Activated effector memory CD4-positive, alpha-beta T cell treated with Interleukin-2 at 50 U/mL for 16 hours (primary cell): ENCODE measurements at places on chromosomes 12 and 14.

DNA sequence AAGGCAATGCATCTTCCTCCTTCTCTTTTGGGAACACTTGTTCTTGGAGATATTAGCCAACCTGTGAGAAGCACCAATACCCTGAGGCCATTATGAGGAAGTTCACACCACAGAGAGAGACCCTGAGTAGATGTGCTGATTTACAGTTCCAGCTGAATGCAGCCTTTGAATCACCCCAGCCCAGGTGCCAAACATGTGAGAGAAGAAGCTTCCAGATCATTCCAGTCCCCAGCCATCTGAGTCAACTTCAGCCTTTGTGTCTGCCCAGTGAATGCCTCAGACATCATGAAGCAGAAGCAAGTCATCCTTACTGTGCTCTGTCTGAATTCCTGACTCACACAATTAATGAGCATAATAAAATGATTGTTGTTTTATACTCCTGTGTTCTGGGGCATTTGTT lies 25.1 kb downstream of the C12orf42 start:
- DNase-seq = no peak

DNA sequence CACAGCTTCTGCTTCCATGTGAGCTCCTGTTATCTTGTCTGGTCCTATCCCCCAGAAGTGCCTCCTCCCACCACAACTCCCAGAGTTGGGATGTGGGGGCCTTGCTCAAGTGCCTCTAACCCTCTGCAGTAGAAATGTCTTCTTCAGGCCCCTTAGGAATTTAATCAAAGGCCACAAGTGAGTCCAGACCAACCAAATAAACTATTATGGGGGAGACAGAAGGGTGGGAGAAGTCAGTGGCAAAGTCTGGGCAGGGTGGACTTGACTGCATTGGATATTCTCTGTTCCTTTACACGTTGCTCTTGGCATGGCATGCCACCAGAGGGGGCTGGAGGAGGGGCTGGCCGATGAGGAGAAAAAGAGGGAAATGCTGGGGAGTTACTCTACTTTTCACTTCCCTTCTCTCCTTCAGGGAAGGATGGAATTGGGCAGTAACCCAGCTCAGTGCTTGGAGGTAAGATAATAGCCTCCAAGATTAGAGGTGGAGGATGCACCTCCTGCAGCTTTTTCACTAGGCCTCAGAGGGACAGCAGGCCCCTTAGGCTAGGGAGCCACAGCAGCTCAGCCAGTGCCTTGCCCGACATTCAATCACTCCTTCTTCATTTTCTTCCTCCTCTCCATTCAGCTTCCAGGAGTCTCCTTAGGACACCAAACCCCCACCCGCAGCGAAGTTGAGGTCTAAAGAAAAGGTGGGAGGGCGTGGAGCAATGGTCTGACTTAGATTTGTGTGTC lies 1.2 kb upstream of the AP1G2 start:
- no peak for DNase-seq

DNA sequence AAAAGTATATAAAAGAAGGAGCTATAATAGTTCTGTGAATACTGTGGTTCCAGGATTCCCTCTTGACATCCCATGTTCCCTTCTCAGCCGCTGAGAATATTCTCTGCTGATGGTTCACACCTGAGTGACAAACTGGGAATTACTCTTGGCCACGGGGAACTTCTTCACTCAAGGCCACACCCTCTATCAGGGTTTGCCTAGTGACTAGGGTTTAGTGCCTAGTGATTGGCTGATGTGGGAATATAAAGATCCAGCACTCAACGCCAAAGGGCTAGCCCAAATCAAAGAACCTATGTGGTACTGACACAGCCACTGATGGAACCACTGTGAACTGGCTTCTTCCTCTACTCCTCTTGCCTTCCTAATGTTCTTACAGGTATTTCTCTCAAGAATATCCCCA lies 248.4 kb downstream of the ASCL1 start:
- DNase-seq = no peak

DNA sequence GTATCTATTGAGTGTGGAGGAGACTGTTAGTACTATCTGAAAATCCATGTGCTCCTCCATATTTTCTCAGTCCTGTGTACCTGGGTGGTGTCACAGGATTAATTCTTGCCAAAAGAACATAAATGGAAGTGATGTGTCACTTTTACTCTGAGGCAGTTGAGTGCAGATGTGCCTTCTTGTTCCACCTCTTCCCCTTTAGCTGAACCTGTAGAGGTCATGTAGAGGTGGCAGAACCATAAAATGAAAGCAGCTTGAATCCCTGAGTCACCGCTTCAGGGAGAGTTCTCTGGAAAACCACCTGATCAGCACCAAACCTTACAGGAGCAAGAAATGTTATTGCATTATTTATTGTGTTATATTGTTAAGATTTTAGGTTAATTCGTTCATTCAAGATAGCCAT lies 14.7 kb upstream of the SLC25A3 start:
- DNase-seq = no peak

DNA sequence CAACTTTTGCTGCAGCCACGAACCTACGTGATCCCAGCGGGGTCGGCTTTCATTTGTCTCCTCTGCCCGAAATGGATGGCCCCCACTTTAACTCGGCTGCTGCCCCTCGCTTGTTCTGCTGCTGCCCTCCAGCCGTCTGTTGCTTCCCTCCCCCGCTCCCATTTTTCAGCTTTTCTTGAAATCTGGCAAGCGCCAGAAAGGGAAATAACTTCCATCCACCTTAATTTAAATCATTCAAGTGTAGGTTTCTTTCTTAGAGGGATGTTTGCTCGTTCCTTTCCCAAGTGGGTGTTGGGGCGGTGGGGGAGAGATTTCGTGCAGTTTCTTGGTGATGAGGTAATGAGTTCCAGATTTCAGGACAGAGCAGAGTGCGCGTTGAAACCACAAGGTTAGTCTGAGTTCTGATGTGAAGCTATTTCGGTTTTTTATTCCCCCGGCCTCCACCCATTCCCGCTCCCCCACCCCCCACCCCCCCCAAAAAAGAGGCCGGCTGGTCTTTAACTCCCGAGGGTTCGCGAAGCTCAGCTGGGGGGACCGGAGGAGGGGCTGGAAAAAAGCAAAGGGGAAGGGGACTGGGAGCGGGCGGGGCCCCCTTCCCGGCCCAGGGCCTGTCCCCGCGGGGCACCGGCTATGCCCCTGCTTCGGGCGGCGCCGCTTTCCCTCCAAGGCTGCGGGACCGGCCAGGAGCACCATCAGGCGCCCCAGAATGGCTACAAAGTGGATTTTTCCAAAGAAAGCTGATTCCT lies 2.2 kb upstream of the ZFP36L1 start:
- DNase-seq = no peak

GRCh38 chr12:114340231-114340630 lies 65.7 kb downstream of the TBX5 start:
- no peak for DNase-seq

GRCh38 chr12:75677522-75677921 lies 166.1 kb upstream of the KRR1 start:
- no peak for DNase-seq

DNA sequence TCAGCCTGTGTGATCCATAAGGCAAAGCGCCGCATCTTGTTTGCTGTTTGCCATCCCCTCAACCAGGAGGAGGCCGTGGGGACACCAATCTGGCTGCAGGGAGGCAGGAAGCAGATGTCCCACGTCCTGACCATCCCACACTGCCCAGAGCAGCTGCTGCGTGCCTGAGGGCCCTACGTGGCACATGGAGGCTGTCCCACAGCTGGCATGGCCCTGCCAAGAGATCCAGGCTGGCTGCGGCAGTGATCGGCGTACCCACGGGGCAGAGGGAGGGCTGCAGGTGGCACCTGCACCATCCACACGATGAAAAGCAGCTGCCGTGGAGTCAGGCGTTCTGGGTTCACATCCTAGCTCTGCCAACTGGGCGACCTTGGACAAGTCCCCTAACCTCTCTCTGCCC lies 42.0 kb downstream of the NCOR2 start:
- DNase-seq = no peak

DNA sequence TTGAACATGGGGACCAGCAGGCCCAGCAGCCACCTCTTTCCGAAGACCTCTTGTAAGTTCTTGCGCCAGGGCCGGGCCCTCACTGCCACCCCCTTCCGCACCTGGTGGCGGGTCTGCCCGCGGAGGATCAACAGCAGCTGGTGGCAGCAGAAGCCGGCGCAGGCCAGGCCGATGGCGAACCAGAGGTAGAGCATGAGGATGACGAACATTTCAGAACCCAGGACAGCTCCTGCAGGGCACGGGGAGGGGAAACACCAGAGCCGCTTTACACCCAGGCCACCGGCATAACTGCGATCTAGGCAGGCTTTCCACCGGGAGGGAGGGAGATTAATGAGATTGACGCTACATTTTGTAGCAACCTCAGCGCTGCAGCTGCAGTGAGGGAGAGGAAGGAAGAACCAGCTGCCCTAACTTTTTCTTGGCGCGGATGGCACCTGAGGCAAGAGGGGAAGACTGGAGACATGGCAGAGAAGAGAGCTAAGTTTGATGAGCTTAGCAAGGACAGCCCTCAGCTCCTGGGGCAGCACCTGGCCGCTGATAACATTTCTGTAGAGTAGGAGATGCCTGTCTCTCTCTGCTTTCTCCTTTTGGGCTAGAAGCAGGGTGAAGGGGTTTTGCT lies 7.8 kb downstream of the ZDHHC22 start:
- DNase-seq = peak; percentile 17

DNA sequence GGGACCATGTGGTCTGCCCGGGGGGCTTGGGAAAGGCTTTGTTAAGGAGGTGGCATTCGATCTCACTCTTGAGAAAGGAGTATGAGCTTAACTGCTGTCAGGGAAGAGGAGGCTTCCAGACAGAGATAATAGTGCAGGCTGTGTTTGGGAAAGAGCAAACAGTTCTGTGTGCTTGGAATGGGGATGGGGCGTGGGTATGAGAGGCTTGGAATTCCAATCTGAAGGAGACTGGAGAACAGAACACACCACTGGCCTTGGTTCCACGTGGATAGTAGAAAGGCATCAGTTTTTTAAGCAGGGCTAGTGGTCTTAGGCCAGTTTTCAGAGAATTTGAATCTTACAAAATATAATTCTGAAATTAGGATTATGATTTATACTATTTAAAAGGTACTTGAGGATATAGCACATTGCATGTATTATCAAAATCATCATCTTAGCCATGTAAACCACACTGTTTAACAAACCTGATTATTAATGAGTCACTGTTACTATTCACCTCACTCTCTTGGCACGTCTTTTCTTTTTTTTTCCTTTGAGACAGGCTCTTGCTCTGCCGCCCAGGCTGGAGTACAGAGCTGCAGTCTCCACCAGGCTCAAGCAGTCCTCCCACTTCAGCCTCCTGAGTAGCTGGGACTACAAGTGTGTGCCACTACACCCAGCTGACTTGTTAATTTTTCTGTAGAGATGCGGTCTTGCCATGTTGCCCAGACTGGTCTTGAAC lies 38.5 kb upstream of the KCNK13 start:
- DNase-seq = no peak

DNA sequence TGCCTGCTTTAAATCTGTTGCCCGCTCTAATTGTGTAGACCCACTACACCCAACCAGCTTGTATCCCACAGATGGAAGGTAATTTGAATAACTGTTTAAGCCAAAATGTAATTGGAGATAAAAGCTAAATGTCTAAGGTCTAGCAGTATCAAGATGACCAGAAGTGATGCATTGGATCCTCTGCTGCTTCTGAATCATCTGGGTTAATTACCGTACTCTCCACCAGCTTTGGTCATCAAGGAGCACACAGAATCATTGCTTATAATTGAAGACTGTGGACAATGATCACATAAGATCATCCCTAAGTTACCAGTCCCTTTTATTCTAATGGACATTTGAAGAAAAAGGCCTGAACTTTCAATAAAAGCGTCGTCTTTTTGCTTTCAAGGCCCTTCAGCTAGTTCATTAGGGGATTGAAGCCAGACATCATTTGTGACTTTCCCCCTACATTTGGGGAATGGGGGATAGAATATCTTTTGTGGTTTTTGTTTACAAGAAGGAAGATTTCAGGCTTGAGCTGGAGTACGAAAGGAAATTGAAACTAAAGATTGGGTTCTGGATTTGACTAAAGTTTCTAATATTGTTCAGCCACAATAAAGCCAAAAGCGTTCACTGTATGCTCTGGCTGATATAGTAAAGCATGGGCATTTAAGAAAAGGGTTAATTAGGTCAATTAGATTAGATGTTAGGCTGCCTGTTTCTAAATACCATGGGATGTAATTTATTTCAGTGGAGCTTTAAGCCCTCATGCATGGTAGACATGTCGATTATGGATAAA lies 123.2 kb downstream of the CHST11 start:
- DNase-seq = no peak

GRCh38 chr12:27243006-27243405 lies 1.1 kb upstream of the STK38L start:
- DNase-seq = no peak

GRCh38 chr12:65907513-65907912 lies 83.2 kb downstream of the HMGA2 start:
- no peak for DNase-seq

DNA sequence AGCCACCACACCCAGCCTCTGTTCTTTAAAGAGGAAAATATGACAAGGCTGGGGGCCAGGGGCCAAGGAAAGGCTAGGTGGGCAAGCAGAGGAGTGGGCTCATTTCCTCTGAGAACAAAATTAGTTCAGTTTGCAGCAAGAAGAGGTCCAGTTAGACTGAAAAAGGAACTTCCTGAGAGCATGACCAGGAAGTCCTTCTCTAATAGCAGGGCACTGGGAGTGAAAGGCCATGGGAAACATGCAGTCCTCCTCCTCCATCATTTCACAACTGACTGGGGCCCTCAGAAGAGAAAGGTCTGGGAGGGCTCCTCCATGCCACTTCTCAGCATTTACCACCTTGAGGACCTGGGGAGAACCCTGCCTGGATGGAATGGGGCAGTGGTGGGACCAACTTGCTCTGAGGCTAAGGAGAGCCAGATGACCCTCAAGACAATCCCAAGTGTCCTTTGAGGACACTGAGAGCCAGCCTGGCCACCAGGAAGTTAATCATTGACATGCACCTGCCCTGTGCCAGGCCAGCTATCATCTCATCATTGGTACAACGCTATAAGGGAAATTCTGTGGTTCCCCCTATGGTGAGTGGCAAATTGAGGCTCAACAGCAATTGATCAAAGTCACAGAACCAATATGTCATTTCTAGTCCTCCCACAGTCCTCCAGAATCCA lies 2.0 kb downstream of the AQP2 start:
- no peak for DNase-seq

GRCh38 chr12:117101953-117102799 lies 3.0 kb upstream of the TESC start:
- DNase-seq = no peak

GRCh38 chr14:61099216-61099835 lies 118.3 kb downstream of the SLC38A6 start:
- DNase-seq = no peak

GRCh38 chr12:1662761-1663439 lies 28.0 kb upstream of the ADIPOR2 start:
- DNase-seq = peak; percentile 19

GRCh38 chr14:61631045-61631687 lies 64.1 kb upstream of the HIF1A start:
- DNase-seq = no peak

- no peak for DNase-seq
These were observed 24.3 kb downstream of the CNOT2 start for GRCh38 chr12:70267550-70267949.

DNA sequence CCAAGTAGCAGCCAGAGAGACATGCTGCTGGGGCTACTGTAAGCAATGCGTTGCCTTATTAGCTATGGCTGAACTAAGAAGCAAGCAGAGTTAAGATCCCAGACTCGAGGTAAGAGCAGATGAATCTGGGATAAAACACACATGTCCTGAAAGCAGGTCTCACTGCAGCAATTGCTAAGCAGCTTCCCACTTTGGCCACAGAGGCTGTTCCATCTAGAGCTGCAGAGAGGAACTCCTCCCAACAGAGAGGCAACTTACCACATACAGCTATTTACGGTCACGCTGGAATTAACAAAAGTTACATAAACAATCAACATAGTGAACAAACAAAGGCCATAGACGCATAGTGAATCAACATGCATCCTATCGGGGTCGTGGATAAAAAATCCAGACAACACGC lies 90.2 kb downstream of the KSR2 start:
- no peak for DNase-seq
